NCI-H2081 treated with DMSO at 0.1 percent for 48 hours (cell line): ENCODE measurements at places on chromosomes 5 and 9.

- no peak for DNase-seq
These were observed 270.8 kb downstream of the NTRK2 start for GRCh38 chr9:84940294-84940693.

GRCh38 chr5:43140286-43140685 is 19.6 kb downstream of the ZNF131 start:
- no peak for DNase-seq

DNA sequence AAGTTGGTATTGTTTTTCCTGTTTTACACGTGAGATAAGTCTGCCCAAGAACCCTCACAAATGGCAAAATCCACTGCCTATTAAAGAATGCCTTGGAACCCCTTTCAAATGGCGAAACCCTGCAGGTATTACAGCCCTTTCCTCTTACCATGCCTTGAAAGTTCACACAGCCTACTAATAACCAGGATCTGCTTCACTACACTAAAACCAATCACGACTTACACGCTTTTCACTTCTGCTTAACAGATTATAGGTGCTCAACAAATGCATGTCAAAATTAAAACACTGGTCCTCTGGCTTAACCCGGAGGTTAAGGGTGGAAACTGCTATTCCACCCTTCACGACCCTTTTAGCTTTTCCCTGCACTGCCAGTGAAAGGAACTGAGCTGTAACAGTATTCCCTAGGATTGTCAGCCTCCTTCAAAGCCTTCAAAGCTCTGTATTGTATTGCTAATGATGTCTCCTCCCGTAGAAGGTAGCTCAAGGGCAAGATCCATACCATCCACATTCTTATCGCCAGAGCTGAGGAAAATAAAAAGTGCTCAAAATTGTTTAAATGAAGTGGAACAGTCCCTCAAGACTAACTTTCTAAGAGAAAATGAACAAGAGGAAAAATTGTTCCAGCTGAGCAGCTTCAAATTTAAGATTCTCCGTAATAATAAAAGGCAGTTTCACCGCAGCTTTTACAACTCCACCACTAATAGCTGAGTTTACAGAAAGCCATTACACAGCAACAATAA is 997 bp downstream of the AUH start:
- DNase-seq, result no peak

DNA sequence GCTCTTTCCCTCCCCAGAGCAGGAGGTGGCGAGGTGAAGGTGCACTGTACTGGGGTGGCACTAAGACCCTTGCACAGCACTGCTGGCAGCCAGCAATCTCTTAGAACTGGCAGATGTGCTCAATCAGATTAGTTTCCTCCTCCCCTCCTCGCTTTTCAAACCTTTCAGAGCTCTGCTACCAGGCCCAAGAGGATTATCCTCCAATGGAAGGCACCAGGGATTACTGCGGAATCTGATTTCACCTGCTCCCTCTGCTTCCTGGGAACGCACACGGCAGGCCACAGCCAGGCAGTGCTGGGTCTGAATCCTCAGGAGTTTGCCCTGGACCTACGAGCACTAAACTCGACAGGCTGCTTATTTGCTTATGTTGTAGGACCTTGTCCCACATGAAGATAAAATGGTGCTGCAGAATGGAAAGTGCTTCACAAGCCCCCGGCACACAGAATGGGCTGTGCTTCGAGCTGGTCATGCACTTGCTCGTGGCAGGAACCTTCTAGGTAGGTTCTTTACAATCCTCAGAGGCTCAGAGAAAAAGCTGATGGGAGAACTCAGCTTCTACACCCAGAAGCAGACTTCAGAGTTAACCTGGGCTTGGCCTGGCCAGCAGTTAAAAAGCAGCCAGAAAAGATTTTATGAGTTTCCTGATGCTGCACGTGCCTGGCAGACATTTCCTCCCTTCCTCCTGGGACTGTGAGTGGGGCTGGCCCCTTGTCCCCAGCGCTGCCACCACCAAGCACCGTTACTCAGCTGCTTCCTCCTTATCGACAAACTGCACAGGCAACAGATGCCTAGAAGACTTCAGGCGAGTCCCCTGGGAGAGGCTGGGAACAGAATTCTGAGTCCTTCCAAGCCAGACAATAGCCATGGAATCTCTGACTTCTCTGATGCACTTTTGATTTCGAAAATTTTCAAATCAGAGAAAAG is 33.1 kb downstream of the FABP6 start:
- DNase-seq, result no peak

DNA sequence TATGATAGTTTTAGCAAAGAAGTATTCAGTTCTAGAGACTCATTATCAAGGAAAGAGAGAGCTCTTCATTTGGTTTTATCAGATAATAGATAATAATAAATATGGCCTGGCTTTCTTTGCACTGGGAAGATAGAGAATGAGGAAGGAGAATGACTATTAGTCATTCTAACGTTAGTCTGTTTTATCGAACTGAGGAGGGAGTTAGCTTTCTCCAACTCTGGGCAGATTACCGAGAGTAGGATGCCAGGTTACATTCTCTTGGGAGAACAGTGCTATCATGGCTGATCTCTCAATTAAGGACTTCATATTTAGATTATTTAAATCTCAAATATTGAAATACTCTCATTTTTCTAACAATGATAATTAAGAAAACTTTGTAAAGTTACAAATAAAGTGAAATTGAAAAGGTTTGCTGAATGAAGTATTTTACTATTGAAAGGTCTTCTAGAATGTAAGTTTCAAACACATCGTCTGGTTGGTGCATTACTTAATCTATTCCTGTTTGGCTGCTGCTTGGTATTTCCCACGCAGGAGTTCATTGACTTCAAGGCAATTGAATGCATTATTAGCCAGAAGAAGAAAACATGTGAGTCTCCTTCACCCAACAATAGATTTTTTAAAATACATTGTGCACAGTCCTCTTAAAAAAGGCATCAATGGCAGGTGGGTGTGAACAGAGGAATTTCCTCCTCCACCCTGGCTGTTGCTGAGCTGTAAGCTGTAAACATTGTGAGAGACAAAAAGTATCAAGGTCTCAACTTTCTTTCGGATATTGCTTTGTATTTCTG is 140.8 kb downstream of the C9orf152 start:
- DNase-seq, result no peak

GRCh38 chr9:134408939-134409737 is 82.9 kb downstream of the RXRA start:
- no peak for DNase-seq

DNA sequence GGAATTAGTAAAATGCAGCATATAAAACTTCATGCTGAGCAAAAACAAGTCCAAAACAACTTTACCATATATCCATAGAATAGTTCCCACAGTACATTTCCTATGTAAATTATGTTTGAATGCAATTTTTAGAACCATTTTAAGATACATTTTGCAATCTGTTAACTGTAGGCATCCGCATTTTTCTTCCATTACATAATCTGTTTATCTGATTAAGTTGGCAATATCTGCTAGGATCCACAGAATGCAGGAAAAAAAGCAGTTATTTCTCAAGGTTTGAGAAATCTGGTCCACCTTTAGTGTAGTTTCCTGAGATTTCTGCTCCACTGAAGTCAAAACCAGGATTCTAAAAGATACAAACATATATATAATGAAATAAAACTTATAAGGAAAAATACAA is 6.2 kb downstream of the NUDCD2 start:
- DNase-seq, result no peak

- DNase-seq, result no peak
These were observed 203.4 kb upstream of the RASEF start for GRCh38 chr9:83266331-83266665.

DNA sequence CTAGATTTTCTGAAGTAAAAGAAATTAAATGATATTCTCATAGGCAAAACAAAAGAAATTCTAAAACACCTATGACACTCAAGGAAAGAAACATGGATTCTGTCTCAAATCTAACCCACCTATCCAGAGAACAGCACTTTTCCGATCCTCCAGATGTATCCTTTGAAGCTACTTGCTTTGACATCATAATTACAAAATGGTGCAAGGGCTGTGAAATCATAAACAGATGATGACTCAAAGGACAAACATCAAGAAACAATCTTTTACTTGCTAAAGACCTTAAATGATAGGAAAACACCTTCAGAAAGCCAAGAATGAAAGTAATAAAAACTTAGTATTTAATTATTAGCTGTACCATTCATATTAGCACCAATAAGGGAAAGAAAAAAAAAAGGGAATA is 202.6 kb downstream of the DENND1A start:
- no peak for DNase-seq

DNA sequence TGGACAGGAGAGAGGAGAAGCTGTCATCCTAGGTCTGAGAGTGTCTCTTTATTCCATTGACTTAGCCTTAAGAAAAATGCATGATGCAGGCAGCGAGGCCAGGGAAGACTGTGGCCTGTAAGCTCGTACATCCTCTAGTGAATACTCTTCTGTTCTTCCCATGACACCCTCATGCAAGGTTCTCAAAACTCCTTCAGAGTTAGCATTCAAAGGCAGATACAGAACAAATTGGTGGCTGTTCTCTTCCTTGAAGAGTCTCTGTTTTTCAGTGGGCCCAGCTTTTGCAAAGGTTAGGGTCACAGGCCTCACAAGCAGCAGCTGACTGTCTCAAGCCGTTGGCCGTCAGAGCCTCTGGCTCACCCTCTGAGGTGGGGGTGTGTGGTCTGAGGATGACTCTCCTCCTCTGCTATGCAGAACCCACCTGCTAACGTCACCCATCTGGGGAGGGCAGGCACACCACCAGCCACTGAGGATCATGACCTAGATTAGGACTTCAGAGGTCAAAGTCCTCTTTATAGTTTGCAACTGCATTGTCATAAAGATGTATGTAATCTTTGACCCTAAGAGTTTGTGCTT is 15.1 kb downstream of the ADCY2 start:
- DNase-seq, result no peak

- no peak for DNase-seq
These were observed 10.5 kb downstream of the IRX2 start for GRCh38 chr5:2740876-2741555.

GRCh38 chr5:57291894-57292293 is 118.0 kb downstream of the GPBP1 start:
- no peak for DNase-seq

GRCh38 chr9:130839132-130840111 is 4.4 kb downstream of the ABL1 start:
- no peak for DNase-seq

GRCh38 chr9:92265154-92265553 is 28.3 kb downstream of the IARS1 start:
- no peak for DNase-seq

- DNase-seq, result no peak
These were observed 84.2 kb downstream of the GIN1 start for GRCh38 chr5:103035701-103036100.

- no peak for DNase-seq
These were observed 32.7 kb downstream of the OSMR start for GRCh38 chr5:38878391-38879077.

GRCh38 chr9:90025816-90026215 is 421.0 kb downstream of the GADD45G start:
- no peak for DNase-seq

- no peak for DNase-seq
These were observed 486.7 kb downstream of the RAB3C start for GRCh38 chr5:59069438-59070079.

DNA sequence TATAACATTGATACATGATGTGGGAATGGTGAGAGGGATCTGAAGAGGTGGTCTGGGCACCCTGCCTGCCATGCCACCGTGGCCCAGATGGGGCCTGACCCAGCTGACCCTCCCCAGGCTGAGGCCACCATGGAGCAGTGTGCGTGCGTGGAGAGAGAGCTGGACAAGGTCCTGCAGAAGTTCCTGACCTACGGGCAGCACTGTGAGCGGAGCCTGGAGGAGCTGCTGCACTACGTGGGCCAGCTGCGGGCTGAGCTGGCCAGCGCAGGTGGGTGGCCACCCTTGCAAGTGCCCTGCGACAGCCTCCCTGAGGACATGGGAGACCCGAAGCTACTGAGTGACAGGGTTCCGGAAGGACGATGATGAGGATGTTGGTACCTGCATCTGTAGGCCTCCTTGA is 7.2 kb downstream of the RMND5B start:
- no peak for DNase-seq

DNA sequence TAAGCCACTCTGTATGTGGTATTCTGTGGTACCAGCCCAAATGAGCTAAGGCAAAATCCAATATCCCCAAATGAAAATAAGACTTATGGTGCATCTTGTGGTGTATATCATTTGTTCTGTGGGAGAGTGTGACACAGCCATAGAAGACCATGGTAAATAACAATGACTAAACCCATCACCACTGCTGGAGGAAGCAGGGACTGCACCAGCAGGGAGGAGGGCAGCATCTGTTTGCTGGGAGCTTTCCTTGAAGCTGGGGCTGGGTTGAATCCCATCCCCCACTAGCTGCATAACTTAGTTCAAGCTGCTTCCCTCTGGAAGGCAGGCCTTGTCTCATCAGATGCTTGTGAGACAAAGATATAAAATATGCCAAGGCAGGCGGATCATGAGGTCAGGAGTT is 14.2 kb downstream of the GADD45G start:
- DNase-seq, result no peak

- DNase-seq, result no peak
These were observed 178.7 kb downstream of the PLK2 start for GRCh38 chr5:58281189-58281588.

- DNase-seq, result no peak
These were observed 74.1 kb downstream of the SLCO4C1 start for GRCh38 chr5:102221949-102222348.

DNA sequence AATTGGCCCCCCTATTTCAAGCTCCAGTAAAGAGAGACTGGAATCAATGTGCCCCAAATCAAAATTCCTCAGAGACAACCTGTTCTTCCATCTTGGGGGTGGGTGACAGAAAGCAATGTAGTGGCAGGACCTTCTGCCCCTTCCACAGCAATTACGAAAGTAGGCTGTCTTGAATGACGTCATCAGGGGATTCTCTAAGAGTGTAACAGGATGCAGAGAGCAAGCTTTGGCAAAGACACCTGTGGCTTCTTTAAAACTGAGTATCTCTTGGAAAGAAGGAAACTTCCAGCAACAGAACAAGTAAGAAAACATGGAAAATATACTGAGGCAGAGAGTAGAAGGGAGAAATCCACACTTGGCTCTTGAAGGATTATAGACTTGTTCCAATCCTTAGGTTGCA is 247.6 kb upstream of the PDE4D start:
- DNase-seq, result no peak

DNA sequence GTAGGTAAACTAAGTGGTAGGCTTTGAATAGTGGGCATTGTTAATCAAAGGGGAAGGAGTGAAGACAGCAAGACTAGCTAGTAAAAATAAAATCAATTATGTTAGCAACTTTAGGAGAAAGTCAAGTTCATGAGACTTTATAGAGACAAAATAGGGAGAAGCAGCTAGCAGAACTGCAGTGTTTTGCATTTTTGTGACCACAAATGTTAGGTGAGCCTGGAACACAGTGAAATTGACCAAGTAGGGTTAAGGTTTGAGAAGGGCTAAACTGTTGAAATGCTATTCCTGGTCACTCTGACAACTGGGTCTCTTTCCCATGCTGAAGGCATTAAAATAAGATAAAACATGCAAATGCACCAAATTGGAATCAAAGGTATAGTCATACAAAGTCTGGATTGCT is 13.0 kb downstream of the SEC61B start:
- DNase-seq, result no peak
